ENCODE measurements at places on chromosomes 5 and 9. TPM values are rescaled to one million over a fixed set of nuclear protein-coding genes. Genes with fewer than 3 reads are reported as not detected.

GRCh38 chr5:149370878-149371277 is 8.2 kb downstream of the IL17B start:
- no peak for DNase-seq

DNA sequence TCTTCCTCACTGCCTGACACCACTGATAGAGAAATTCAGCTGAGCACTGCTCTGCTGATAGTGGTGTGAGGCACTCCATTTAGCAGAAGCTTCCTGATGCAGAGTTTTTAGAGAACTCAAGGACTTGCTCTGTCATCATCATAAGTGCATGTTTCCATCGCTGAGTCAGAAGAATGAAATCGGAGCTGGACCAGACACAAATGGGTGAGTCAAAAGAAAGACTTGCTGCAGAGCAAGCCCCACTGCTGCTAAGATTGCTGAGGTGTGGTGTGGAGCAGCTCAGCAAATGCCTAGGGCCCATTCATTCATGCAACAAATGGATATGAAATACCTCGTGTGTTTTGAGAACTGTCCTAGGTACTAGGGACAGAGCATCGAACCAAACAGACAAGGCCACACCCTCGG is 410.2 kb upstream of the SLC30A5 start:
- no peak for DNase-seq

DNA sequence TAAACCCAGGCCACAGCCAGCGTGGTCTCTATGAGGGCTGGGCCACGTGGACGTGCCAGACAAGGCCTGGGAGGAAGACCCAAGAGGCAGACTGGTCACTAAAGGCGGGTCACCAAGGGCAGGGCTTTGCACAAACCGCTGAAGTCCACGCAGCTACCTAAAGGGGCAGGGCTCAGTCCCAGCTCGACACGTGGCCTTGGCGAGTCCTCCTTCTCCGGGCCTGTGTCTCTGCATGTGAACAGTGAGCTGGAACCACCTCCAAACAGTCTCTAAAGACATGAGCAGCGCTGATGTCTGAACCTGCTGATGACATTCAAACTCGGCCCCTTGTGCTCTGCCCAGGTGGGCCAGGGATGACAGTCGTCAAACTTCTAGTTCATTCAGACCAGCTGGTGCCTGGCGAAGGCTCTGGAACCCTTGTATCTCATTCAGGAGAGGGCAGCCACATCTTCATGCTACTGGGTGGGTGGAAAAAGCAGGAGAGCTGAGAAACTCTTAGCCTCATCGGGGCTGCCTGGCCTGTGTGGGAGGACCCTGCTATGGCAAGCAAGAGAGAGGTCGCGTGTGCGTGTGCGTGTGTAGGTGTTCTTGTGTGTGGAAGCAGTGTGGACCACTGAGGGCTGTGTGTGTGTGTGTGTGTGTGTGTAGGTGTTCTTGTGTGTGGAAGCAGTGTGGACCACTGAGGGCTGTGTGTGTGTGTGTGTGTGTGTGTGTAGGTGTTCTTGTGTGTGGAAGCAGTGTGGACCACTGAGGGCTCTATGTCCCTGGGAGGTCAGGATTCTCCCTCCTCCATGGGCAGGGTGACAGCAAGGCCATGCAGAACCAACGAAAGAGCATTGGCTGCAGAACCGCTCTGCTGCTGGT is 14.1 kb upstream of the SLC25A51 start:
- DNase-seq, result no peak

GRCh38 chr5:55063220-55063863 is 39.1 kb upstream of the GZMA start:
- DNase-seq, result no peak

DNA sequence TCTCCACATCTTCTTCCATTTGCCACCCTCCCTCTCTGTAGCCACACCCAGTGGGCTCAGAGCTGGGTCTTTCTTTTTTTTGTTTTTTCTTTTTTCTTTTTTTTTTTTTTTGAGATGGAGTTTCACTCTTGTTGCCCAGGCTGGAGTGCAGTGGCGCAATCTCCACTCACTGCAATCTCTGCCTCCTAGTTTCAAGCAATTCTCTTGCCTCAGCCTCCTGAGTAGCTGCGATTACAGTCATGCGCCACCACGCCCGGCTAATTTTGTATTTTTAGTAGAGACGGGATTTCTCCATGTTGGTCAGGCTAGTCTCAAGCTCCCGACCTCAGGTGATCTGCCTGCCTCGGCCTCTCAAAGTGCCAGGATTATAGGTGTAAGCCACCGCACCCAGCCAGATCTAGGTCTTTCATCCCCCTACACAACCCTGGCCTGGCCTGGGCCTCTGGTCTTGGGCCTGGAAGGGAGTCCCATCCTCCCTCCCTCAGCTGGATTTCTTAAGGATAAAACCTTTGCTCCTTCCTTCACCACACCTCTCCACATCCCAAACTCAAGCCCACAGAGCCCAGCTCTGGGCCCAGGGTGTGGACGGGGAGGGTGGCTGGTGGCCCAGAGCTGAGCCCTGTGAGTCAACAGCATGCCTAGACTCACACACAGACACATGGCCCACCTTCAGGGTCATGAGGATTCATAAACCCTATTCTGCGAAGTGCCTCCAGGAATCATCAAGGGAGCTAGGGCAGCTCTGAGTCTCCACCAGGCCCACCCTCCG is 18.8 kb upstream of the KCNIP1 start:
- no peak for DNase-seq

GRCh38 chr5:133034064-133034463 is 7.7 kb upstream of the ZCCHC10 start:
- DNase-seq, result no peak

DNA sequence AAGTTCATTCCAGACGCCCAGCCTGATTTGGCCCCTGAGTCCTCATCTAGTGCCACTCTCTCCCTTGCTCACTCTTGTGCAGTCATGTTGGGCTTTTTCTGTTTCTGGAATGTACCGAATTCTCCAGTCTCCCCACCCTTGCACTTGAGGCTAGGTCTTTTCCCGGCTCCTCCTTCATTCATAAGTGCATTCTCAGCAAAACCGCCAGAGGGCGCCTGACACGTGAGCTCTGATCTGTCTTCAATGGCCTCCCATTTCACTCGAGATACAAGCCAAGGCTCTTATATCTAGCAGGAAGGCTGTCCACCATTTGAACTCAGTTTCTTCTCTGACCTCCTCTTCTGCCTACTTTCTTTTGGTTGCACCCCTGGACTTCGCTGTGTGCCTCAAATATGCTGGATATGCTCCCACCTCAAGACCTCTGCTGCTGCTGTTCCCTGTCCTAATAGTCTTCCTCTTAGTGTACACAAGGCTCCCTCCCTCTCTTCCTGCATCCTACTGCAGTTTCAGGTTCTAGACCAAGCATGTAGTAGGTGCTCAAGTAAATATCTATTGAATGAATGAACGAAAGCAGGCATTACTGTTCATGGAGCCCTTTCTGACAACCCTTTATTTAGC is 568.1 kb upstream of the WWC1 start:
- peak; percentile 68 for DNase-seq

DNA sequence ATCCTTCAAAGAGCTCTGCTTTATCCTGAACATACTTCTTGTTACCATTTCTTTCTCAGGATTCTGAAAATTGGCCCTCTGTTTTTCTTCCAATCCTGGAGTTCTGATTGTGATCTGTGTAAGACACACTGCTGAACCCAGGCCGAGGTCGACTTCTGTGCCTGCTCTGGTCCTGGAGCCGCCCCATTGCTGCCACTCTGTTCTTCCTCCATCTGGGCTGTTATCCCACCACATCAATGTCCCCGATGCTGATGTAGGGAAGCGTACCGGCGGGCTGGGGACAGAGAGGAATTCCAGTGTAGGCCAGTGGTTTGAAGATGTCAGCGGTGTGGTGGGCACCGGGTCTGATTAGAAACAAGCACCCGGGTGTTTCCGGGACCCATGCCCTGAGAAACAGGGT is 102.5 kb downstream of the LIFR start:
- DNase-seq, result no peak

DNA sequence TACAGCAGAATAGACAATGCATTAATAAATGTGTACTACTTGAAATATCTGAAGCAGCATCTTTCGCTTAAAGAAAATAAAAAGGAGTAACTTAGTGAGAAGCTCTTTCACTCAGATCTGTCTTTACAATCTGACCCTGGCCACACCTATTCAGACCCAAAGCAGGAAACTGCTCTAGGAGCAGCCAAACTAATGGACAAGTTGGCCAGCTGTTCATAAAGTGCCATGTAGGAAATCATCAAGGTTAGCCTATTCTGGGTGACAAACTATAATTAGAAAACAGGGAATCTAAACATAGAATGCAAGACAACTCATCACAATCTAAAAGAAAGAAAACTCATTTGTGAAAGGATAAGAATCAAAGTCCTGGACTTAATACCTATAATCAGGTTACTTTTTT is 101.3 kb downstream of the AGTPBP1 start:
- no peak for DNase-seq

GRCh38 chr5:157559301-157559700 is 16.3 kb downstream of the ADAM19 start:
- no peak for DNase-seq

The FCN2 gene
- not detected for total RNA-seq

The C9 gene
- total RNA-seq, result not detected

The ICE1 gene
- total RNA-seq, result 11.6 TPM

Data from hematopoietic multipotent progenitor cell (in vitro differentiated cells).